ENCODE measurements at places on chromosomes 6 and 20. TPM values are rescaled to one million over a fixed set of nuclear protein-coding genes. Genes with fewer than 3 reads are reported as not detected.

DNA sequence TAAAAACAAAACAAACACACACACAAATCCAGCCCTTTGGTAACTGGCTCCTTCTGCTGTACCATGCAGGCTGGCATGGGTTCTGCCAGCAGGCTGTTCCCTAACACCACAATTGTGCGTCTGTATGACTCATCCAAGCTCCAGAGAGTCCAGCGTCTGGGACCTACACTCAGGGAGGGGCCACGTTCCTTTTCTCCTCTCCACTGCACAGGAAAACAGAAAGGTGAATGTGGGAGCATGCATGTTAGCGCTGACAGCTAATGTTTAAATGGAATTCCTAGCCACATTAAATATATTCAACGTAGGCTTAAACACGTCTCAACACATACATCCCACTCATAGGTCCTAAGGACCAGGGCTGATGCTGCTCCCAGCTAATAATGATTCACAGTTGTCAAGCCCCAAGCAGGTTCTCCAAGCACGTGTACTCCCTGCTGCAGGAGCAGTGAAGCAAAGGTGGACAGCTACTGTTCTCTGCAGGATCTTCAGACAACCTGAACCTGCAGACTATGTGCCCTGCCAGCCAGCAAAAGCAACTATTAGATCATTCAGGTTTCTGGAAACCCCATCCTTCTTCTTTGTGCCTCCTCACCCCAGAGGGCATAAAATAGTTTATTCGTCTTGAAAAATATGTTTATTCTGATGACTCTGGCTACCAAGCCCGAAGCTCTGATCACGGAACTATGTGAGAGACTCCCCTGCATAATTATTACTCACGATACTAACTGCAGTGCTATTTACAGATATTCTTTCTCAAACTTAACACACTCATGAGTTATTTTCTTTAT, 20.9 kb downstream of the MAP1LC3A start:
- DNase-seq = no peak

DNA sequence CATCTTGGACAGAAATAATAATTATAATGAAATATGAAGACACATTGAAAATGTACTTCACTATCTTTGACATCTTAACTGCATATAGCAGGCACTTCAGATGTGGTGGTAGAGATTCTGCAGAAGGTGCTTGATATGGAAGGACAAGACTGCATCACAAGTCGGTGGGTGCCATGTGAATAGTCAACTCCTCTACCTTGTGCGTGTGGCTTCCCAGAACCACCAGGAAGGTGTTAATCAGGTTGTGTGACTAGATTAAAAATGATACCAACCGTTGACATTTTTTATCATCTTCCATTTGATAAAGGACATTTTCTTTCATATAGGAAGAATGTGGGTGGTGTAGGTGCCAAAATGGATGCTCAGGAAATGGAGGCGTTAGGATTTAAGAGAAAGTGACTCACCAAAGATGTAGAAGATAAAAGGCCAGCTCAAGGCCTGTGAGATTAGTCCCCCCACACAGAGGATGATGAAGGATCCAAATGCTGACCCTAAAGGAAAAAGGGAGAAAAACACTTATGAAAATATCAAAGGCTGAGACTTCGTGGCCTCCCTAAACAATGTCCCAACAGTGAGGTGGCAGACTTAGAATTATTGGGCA, 12.3 kb downstream of the SLC17A2 start:
- no peak for DNase-seq

- no peak for DNase-seq
Observed at GRCh38 chr6:99613409-99613704, 6.7 kb downstream of the PRDM13 start.

DNA sequence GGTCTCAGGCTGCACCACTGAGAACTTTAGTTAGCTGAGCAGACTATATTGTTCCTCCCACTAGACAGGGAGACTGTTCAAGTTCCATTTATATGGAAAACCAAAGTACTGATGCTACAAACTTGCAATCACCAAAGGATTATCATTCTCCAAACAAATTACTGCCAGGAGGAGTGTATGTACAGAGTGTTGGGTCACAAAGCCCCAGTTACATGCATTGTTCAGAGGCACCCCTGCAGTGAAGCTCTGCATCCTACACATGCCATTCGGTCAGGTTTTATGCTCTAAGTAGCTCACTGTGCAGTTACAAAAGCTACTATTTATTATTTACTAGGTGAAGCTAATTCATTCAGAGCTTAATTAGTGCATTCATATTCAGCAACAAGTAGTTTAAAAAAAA, 75.8 kb downstream of the SMLR1 start:
- no peak for DNase-seq

GRCh38 chr6:140311146-140311545, 936.7 kb upstream of the CITED2 start:
- DNase-seq = no peak

GRCh38 chr6:45631396-45631795, 253.7 kb upstream of the SUPT3H start:
- no peak for DNase-seq

GRCh38 chr20:25097498-25097897, 15.6 kb upstream of the VSX1 start:
- DNase-seq = no peak

TMEM200A gene
- polyA plus RNA-seq = 0.19 TPM
